Astrocyte of the hippocampus (primary cell): ENCODE measurements at places on chromosomes 12 and 14.

DNA sequence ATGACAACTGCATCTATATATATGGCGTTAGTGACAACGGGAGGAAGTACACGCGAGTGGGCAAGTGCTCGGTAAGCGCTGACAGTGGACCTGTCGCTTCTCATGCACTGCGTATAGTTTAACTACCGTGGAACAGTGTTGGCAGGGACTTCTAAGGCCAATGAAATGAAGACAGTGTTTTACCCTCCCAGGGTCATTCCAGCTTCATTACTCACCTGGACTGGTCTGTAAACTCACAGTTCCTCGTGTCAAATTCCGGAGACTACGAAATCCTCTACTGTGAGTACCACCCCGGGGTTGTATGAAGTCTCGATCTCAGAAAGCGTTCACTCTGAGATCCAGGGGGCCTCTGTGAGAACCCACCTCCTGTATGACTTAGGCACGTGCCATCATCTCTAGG is 129.2 kb upstream of the EVL start:
- DNase-seq: peak; percentile 68

GRCh38 chr14:58104808-58105207 is 47.2 kb downstream of the ARMH4 start:
- DNase-seq: peak; percentile 66

DNA sequence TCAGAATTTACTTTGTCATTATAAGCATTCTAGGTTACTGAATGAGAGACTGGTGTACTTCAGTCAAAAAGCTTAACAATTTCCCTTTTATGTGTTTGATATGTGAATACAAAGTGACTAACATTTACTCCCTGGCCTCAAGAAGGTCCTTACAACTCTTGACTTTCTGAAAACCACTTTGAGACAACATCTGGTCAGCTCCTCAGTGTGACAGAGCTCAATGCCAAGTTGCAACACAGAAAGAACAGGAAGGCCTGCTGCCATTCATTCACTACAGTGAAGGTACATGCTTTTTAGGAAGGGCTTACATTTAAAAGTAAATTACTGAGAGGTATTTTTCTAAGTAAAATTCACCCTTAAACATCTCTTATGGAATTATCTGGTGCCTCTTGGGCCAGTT is 2.3 kb upstream of the NAA30 start:
- DNase-seq: no peak

DNA sequence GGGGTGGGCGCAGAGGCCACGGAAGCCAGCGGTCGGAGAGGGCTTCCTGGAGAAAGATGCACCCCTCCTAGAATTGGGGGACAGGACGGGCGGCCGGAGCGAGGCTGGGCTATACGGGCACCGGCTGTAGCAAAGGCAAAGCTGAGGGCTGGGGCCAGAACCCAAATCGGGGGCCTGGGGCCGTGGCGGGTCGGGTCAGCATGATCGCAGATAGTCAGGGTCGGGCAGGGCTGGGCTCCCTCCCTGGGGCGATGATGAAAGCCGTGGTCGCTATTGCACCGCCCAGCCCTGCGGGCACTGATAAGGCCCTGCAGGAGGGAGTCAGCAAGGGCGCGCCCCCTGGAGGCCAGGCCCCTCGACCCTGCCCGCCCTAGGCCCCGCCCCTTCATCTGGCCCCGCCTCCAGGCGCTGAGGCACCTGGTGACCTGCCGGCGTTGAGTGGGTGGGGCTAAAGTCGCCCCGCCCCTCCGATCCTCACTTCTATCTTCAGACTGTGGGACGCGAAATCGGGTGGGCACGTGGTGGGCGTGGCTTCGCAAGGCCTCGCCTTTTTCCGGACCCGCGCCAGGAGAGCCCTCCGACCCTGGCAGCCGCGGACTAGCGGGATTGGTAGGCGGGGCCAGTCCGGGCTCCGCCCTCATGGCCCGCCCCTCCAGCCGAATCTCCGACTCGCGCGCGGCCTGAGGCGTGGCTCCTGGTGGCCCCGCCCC is 419 bp upstream of the SH2B3 start:
- peak; percentile 96 for DNase-seq

- no peak for DNase-seq
These were observed 14.1 kb downstream of the KCNH3 start for GRCh38 chr12:49552899-49553298.

DNA sequence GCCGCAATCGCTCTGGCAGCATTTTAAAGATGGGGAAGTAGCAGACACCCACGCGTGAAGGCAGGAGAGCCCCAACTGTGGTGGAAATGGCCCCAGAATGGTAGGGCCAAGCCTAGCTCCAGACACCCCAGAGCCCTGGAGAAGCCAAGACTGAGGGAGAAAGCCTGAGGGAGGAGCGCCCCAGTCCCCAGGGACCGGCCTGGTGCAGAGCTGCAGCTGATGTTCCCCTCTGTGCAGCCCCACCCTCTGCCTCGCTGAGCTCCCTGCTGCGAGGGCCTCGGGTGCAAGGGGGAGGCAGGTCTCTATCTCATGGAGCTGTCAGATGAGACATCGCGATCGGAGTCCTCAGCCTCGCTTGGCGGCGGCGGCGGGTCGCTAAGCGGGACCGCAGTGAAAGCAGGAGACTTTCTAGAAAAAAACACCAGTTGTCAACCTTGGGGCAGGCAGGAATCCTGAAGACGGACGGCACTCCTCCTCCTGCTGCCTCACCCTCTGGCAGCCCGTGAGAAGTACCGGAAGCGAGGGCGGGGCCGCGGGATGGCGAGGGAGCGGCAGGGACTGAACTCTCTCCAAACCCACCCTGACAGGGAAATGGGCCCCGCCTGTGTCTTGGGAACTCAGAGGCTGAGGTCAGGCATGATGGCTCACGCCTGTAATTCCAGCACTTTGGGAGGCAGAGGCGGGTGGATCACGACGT is 6.0 kb downstream of the GAPDH start:
- peak; percentile 93 for DNase-seq

DNA sequence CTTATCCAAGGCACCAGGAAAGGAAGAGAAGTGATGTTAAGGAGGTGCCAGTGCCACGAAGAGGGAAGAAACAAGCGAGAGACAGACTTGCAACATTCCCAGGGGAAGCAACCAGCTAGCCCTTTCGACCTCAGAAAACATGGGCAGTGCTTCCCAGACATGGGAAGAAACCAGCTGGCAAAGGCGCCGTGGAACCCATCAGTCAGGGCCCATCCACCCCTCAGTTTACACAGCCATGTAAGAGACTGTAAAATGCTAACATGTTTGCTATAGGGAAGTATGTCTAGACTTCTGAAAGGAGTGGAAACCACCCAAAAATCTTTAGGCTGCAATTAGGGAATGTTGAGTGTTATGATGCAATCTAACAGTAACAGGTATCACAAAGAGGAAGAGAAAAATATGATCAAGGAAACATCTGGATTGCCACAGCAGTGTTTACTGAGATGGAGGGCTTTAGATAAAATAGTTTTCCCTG is 26.3 kb downstream of the ANAPC5 start:
- DNase-seq: no peak

- DNase-seq: peak; percentile 46
These were observed 2.2 kb downstream of the DHRS1 start for GRCh38 chr14:24297190-24297964.

- DNase-seq: peak; percentile 73
These were observed 257.4 kb downstream of the ZFP36L1 start for GRCh38 chr14:68535404-68536017.

DNA sequence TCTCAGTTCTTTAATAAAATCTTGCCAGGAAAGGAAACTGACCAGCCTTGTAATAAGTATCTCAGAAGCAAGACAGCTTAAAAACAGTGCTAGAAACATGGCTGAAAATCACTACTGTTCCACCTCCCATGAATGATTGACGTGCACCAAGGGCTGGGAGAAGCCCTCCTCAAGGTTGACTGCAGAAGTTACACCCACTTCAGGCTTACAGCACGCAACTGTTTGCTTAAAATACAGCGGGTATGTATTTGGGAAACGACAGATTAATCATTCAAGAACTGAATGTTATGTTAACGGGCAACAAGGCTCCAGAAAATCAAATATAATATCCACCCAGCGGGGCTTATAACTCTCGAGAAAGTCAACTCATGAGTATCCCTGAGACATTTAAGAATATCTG is 22.1 kb downstream of the PRKD1 start:
- no peak for DNase-seq

DNA sequence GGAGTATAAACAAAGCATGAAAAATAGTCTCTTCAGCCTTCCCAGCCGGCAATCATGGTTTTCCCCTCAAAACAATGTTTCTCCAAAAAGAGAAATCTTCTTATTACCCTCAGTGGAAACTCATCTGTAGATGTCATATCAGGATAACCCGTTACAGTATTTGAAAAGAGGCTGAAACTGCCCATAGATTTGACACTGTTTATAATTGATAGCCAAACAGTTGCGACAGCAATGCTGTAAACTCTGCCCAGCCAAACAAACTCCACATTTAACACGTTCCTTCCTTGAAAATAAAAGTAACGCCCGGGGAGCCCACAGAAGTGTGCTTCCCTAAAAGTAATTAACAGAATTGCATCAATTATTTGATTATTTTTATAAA is 201.3 kb upstream of the FOXN3 start:
- no peak for DNase-seq

- peak; percentile 17 for DNase-seq
These were observed 58.3 kb downstream of the SIX1 start for GRCh38 chr14:60590991-60591414.

DNA sequence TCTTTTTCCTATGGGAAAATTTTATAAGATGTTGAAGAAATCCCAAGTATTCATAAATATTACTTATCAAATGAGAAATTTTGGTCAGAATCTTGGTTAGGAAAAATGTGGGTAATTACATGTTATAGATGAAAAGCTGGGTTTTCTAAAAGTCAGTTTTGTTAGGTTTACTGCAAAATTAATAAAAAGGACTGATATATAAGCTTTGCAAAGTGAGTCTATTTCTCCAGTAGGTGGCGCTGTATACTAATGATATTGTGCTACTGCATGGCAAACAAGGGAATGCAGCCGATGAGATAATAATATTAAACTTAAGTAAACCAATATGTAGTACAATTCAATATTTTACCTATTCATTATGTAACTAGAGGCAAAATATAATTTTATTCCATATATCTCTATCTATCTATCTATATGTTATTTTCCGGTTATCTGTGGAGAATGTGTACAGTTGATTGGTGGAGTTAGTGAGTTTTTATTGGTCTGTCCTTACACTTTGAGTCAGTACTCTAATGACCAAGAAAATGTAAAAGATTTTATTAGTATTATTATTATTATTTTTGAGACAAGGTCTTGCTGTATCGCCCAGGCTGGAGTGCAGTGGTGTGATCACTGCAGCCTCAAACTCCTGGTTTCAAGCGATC is 32.9 kb downstream of the MIPOL1 start:
- peak; percentile 72 for DNase-seq

GRCh38 chr14:104282332-104283196 is 144.2 kb downstream of the KIF26A start:
- DNase-seq: no peak
